ENCODE measurements at places on chromosomes 12 and 14.

- no peak for DNase-seq
Observed at GRCh38 chr12:116950628-116951325, 40.0 kb downstream of the FBXW8 start.

GRCh38 chr12:90301561-90302133 lies 593.0 kb upstream of the ATP2B1 start:
- no peak for DNase-seq

DNA sequence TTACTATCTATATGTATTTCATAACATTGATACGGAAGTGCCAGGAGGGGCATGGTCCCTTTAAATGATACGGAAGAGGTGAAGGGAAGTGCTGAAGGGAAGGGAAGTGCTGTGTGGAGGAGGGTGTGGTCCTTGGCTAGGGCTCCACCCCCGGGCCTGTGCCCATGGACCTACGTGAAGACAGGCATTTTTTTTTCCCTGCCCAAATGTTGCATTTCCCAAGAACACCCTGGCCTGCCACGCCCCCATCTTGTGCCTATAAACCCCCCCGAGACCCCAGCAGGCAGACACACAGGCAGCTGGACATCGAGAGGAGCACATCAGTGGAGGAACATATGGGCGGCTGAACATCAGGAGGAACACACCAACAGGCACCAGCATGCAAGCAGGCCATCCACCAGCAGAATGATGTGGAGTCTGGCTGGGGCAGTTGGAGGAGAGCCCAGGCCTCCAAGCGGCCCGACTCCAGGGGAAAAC lies 134.1 kb downstream of the SLC41A2 start:
- DNase-seq, result no peak

DNA sequence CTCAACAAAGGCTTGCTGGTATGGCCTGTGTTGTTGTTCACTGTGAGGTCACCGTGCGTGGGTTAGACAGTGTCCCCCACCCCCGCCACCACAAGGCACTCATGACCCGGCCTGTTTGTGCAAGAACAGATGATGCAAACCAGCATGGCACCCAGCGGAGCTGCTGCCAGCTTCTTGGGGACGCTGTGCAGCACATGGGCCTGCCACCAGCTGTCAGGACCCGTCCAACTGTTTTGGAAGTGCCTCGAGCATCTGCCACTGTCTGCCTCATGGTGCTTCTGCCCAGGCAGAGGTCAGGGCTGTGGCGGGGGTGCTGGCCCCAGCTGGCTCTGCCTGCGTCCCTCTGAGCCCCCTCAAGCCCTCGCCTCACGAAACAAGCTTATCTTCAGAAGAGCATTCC lies 1.5 kb downstream of the ASB2 start:
- no peak for DNase-seq

- DNase-seq, result peak; percentile 6
Observed at GRCh38 chr12:24177889-24178288, 228.4 kb upstream of the SOX5 start.

GRCh38 chr14:61475316-61475715 lies 153.9 kb downstream of the PRKCH start:
- peak; percentile 75 for DNase-seq

DNA sequence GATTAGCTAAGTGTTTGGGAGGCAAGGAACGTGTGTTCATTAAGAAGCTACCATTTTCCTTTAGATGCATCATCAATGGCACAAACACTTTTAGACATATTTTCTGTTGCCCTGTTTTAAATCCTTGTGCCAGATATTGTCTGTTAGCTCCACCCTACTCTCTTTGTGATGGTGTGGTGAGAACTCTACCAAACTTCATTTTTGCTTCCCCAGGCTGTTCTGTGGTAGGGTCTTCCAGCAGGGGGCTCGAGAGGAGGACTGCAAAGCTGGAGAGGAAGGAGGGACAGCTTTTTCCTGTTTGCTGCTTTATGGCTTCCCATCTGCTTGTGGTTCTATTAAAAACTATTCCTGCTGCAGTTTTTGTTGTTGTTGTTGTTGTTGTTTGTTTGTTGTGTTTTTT lies 23.8 kb upstream of the STRAP start:
- DNase-seq, result no peak

GRCh38 chr14:36229262-36229661 lies 52.7 kb upstream of the PTCSC3 start:
- DNase-seq, result no peak

DNA sequence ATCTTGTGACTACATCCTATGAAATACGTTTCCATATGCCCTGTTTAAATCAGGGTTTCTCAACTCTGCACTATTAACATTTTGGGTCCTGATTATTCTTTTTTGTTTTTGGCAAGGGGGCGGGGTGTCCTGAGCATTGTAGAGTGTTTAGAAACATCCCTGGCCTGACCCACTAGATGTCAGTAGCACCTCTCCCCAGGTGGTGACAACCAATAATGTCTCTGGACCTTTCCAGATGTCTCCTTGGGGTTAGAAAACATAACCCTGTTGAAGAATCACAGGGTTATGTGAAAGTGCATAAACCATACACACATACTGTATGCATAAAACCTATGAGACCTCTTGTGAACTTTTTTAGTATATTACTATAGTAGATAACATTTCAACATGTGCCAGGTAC lies 1.4 kb downstream of the ACAD10 start:
- DNase-seq, result no peak

- DNase-seq, result no peak
Observed at GRCh38 chr12:49455501-49455900, 83.3 kb upstream of the KCNH3 start.

GRCh38 chr14:30243207-30243606 lies 315.6 kb upstream of the PRKD1 start:
- DNase-seq, result no peak

DNA sequence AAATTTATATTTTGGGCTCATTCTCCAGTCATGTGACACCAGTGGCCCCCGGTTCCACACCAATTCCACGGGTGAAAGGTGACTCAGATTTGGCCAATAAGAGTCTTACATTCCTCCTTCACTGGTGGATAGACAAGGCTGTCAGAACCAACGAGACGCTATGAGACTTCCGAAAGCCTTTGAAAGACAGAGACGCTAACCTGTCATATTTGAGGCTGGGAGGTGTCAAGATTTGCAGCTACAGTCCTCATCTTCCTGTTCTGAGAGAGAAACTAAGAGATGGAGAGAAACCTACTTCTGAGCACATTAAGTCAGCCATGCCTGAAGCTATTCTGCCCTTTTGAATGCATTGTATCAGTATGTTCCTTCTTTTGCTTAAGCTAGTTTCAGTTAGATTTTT lies 171.2 kb downstream of the FLRT2 start:
- no peak for DNase-seq

- DNase-seq, result no peak
Observed at GRCh38 chr12:43221216-43221615, 330.8 kb downstream of the ADAMTS20 start.

GRCh38 chr12:82130762-82131161 lies 227.4 kb downstream of the CCDC59 start:
- peak; percentile 15 for DNase-seq

DNA sequence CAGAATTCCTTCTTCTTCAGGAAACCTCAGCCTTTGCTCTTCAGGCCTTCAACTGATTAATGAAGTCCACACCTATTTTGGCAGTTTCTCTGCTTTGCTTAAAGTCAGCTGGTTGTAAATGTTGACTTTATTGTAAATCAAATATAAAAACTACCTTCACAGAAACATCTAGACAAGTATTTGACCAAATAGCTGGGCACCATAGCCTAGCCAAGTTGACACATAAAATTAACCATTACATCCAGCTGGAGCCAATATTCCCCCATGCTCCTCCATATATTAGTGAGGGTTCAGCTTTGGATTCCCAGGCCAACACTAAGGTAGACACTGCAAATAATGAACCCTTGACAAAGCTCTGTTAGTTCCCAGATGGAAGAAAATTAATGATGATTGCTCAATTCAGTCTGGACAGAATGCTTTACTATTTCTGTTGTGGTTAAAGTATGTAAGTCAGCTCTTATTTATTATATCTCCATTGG lies 125.5 kb downstream of the ZFP36L1 start:
- DNase-seq, result no peak

DNA sequence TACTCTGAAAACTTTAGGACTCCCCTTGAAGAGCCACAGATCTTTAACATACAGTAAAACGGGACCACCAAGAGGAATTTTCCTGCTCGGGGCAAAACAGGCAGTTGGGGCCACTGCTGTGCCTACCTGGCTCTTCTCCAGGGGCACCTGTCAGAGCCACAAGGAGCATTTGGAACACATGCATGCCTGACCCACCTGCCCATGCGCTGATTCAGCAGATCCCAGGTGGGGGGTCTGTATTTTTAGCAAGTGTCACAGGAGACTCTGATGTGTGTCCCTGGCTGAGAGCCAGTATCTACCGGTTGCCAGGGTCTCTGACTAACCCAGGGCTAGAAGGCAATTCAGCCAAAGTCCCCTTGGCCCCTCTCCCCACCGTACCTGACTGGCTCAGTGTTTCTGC lies 6.5 kb downstream of the CTDSP2 start:
- no peak for DNase-seq

GRCh38 chr12:63915105-63915800 lies 70.8 kb downstream of the SRGAP1 start:
- no peak for DNase-seq

DNA sequence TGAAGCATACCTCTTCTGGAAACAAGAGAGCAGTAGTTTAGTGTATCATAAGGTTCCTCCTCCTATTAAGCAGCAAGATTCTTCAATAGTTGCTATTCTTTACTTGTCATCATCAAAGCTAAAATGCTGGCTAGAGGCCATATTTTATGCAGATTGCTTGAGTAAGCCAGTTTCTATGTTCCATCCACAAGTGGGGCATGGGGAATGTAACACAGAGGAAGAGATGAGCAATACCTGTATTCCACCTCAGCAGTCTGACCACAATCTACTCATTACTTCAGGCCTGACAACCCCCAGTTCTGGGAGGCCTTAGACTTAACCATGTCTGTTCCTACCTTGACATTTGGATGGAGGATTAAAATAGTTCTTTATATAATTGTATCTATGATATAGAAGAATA lies 423.6 kb downstream of the BTG1 start:
- DNase-seq, result no peak

DNA sequence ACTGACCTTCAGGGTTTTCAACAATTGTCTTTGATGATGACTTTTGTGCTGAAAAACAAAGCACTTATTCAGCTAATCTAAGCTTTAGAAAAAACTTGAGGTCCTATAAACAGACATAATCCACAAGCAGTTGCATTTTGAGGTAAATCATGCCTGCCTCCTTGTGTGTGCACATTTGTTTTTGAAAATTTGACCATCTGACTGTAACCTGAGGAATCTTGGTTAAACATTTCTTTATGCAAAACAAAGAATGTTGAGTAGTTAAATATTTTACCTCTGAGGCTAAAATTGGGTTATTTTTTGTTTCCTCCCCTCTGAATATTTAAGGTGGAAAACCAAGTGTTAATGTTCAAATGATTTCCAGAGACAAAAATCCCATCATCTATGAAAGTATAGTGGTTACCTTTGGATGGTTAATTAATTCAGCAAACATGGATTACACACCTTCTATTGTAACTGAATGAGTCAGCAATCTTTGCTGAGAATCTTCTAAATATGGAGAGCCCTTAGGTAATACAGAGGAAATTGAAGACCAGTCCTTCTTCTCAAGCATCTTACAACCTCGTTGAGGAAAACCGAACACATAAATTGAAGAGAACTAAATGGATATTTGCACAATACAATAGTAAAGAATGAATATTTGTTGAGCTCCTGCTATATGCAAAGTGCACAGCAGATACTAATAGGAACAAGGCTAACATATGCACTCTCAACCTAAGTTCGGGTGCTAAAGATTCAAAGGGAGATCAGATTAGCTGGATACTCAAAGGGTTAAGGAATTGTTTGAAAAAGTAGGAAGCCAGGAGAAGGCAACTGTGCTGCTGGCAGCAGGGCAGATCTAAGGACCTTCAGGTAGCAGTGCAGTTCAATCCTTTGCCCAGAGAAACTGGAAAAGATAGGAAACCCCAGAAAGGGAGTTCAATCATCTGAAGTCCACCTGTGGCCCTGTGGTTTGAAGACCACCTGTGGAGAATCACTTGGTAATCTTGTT lies 115.2 kb downstream of the BMP4 start:
- no peak for DNase-seq

- no peak for DNase-seq
Observed at GRCh38 chr14:24874514-24875202, 175.3 kb downstream of the STXBP6 start.

DNA sequence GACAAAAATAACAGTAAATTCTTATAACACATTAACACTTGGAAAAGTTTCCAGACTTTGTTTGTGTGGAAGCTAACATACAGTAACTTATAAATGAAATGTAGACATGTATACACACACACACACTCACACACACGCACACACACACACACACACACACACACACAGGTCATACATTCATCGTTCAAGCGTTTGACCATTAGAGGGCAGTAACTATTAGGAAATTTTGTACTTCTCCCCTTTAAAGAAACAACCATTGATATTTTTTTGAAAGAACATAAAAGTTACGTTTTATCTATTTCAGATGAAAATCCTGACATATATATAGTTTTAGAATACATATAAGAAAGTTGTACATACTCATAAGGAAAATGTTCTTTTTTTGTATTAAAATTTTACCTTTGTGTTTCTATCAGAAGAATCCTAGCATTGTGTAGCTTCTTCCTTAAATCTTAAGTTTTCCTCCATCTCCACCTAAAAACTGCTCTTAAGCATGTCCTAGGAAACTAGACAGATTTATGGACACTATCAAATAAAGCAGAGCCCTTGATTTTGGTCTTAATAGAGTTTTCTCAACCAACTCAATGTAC lies 29.0 kb downstream of the PTPRQ start:
- peak; percentile 37 for DNase-seq

DNA sequence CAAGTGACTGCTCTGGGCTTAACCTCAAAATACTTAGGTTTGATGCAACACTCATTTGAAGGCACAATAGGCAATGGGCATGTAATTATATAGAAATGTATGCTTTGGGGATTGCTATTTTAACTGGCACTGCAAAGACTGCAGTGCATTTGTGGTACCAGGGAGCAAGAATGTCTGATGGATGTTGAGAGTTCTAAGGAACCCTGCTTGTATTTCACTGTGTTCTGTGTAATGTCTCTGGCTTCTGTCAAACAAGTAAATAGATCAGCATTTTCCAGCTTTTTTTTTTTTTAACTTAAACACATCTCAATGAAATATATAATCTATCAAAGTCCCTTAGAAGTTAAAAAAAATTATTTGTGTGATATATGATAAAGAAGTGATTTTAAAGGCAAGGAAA lies 94.8 kb upstream of the ATP2B1 start:
- no peak for DNase-seq

DNA sequence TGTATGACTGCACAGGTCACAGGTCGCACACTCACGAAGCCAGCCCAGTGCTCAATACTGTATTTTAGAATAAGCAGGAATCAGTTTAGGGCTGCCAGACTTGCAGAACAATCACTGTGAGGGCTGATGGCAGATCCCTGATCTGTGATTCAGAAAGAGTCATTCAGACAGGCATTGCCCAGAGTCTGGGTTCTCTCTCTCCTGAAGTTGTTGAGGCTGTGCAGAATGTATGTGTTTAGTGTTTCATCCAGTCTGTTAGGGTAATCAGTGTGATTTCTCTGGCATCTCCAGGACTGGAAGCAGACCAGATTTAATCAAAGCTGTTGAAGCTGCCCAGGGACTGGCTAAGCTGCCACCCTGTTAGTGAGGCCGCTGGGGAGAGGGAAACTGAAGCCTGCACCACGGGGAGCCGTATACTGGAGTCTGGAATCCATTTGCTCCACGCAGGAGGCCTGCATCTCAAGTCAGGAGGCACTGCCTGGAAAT lies 69.3 kb downstream of the ETV6 start:
- peak; percentile 30 for DNase-seq

All from pons (tissue), 1 donor.